ENCODE measurements at places on chromosomes 6 and 20. TPM values are rescaled to one million over a fixed set of nuclear protein-coding genes. Genes with fewer than 3 reads are reported as not detected.

GRCh38 chr20:35305682-35306556 is 13.7 kb upstream of the FAM83C start:
- DNase-seq: no peak

DNA sequence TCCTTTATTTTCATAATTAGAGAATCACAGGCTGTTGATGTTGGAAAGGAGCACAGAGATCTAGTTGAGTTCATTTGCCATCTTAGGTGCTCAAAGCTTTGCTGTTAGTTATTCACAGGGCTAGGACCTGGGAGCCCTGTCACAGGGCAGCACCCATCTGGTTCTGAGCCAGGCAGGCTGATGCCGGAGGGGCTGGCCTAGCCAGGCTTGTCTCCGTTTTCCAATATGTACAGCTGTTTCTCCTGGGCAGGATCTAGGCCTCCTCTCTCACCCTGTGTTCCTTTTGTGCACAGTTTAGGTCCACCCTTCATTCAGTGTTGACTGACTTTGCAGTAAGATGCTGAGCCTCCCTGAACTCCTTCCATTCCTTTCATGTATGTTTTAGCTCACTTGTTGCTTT is 33.4 kb downstream of the LRRC1 start:
- DNase-seq: no peak

COL21A1 gene
- 135 TPM for total RNA-seq

DNA sequence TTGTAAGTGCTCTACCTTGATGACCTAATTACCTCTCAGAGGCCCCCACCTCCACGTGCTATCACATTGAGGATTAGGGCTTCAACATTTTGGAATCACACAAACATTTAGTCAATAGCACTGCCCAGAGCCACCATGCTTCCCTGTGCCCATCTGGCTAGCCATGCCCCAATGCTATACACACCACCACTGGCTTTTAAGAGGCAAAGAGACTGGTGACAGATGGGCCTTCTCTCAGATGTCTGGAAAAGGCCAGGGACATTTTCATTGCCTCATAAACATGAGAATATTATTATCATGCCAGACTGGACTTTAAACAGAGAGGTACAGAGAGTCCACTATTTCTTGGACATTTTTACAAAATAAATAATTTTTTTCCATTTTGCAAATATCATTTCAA is 29.8 kb downstream of the TRMT6 start:
- no peak for DNase-seq

DNA sequence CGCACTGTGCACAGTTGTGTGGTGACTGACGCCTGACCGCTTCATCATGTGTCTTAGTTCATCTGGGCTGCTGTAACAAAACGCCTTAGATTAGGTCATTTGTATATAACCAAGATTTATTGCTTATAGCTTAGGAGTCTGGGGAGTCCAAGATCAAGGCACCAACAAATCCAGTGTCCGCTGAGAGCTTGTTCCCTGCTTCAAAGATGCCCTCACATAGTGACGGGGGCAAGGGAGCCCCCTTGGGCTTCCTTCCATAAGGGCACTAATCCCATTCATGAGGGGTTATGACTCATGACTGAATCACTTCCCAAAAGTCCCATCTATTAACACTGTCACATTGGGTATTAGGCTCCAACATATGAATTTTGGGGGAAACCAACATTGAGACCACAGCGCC is 34.6 kb downstream of the CYP24A1 start:
- DNase-seq: no peak

PDSS2 gene
- 16.9 TPM for total RNA-seq

GRCh38 chr20:4775322-4776078 is 53.8 kb downstream of the PRND start:
- no peak for DNase-seq

- DNase-seq: no peak
Measured at GRCh38 chr6:71545905-71546304, 257.3 kb downstream of the OGFRL1 start.

- no peak for DNase-seq
Measured at GRCh38 chr20:13166011-13166410, 55.1 kb upstream of the ISM1 start.
